ENCODE measurements at places on chromosomes 1 and 21.

GRCh38 chr1:201310986-201311355, 27.7 kb downstream of the PKP1 start:
- DNase-seq, result no peak

GRCh38 chr1:211627259-211627658, 48.2 kb downstream of the NEK2 start:
- DNase-seq, result no peak

DNA sequence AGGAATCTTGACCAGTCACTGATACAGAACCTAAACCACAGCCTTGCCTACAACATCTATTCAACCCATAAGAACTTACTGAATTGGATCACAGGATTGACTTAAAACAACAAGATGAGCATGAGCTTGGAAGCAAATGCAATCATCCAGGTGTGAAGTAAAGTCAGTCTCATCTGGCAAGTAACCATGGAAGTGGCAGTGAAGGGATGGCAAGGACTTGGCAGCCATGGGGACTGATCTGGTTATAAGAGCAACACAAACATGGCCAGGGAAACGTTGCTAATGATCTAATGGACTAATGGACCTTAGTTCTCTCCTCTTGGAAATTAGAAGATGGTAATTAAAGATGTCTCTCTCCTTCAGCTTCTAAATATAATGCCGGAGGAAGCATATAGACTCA, 133.1 kb downstream of the VAV3 start:
- no peak for DNase-seq

- DNase-seq, result no peak
Observed at GRCh38 chr1:99438656-99439230, 174.5 kb downstream of the PLPPR4 start.

DNA sequence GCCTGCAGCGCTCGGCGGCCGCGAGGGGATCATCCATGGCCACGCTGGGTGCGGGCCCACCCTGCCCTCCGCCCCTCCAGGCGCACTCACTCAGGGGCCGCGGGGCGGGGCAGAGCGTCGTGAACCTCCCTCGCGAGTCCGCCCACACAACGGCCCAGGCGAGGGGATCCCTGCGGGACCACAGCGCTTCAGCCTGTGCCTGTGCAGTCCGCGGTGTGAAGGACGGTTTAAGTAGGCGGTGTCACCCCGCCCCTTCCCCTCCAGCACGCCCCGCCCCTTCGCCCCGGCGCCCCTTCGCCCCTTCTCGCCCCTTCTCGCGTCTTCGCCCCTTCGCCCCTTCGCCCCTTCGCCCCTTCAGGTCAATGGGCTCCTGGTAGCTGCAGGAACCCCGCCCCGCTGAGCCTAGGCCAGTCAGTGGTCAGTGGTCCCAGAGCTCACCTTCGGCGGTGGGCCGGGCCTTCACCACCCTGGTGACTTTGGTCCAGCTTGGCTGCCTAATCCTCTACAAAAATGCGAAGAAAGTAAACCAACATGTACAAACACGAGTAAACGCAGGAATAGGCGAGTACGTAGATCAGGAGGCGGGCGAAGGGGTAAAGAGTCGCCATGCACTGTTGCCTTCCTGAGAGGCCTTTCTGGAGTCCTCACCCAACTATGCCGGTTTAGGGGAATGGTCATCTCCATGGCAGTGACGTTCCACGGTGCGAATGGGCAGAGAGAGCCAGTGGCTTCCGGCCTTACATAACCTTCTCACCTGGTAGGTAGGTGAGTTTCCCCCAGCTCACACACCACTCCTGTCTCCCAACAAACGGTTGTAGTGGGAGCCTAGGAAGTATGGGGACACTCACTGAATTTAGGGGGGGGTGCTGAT, 19.6 kb upstream of the DMRTB1 start:
- DNase-seq, result no peak

DNA sequence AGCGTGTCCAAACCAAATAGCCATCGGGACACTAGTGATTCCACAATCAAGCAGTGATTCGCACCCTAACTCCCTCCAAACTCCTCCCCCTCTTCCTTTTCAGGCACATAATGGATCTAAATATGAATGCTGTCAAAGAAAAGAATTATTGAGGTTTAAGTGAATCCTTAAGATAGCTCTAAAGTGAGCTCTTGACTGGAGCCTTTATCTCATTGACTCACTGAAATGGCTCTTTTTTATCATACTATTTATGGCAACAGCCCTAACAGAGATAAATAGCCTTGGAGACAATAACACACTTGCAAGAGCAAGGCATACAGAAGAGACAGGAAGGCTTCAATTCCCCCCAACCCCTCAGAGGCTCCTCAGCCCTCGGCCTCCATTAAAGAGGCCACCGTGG, 143.3 kb downstream of the PLXNA2 start:
- DNase-seq, result no peak

- DNase-seq, result no peak
Observed at GRCh38 chr1:2787163-2787911, 14.2 kb downstream of the TTC34 start.

DNA sequence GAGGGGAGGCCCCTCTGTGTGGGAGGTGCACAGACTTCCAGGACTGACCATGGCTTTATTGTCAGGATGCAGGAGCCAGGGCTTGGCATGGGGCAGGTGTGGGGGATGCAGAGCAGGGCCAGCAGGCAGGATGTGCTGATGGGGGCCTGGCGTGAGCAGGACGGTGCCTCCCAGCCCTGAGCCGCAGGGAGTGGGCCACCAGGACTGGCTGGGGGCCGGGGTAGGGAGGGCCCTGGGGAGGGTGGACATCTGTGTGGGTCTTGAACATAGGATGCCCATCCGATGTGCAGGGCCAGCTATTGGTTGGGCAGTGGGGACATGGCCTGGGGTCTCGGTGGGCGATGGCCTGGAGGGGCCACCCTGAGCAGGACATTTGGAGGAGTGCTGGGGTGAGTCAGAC, 15.6 kb downstream of the PRMT2 start:
- no peak for DNase-seq

GRCh38 chr1:153535242-153536011, at the start of gene S100A6:
S100A6 (minus strand) TSS chr1:153535991; CDS start chr1:153535339, 652 bp downstream.
- no peak for DNase-seq

- no peak for DNase-seq
Observed at GRCh38 chr1:42046761-42047507, 106.3 kb upstream of the GUCA2B start.

GRCh38 chr1:166730299-166730888, 108.9 kb upstream of the POGK start:
- no peak for DNase-seq

DNA sequence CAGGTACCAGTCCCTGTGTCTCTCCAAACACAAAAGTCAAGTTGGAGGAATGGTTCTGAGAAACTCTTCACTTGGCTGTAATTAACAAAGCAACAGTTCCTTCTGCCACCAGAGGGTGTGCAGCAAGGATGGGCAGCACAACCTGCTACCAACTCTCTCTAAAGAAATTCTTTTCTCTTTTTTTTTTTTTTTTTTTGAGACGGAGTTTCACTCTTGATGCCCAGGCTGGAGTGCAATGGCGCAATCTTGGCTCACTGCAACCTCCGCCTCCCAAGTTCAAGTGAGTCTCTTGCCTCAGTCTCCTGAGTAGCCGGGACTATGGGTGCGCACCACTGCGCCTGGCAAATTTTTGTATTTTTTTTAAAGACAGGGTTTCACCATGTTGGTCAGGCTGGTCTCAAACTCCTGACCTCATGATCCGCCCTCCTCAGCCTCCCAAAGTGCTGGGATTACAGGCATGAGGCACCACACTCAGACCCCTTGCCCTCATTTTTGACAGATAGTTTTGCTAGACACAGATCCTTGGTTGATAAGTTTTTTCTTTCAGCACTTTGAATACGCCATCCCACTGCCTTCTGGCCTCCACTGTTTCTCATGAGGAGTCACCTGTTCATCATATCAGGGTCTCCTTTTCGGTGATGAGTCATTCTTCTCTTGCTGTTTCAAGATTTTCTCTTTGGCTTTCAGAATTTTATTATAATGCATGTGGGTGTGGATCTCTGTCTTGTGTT, 12.1 kb upstream of the DEGS1 start:
- DNase-seq, result no peak

DNA sequence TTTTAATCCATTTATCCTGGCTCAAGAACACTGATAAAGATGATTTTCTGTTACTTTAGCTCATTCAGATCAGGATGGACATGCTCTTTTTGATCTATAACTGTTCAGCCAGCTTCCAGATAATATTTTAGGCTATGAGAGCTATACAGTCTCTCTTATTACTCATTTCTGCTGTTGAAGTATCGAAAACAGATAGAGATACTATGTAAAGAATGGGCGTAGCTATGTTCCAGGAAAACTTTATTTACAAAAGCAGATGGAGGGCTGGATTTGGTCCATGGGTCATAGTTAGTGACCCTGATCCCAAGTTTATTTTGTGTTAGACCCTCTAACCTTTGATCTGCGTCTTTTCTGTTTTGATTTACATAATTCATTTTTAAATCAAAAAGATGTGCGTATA, 78.8 kb upstream of the TENT5C start:
- DNase-seq, result no peak

DNA sequence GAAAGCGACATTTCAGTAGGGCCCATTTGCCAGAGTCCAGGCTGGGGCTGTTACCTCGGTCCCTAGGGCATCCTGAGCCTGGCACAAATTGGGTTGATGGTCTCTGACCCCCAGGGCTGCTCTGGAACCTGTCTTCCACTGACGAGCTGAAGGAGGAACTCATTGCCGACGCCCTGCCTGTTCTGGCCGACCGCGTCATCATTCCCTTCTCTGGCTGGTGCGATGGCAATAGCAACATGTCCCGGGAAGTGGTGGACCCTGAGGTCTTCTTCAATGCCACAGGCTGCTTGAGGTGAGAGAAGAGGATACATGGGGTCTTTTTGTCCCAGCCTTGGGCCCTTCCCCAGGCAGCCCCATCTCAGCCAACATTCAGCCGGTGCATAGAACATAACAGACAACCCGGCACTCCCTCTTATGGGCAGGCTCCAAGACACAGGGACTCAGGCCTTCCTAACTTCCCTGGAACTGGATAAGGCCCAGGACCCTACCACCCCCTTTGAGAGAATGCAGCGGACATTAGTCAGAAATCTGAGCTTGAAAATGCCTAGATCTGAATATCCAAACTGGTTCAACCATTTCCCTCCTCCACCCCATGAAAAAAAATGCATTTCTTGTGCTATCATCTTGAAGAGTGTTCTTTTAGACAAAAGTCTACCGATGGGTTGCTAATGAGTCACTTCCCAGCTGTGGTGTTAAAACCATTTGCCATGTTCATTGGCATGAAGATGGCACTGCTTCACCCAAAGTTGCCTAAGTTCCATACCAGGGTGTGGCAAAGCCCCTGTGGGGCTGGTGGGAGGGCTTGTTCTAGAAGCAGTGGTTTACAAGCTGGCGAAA, 35.4 kb downstream of the PKP1 start:
- no peak for DNase-seq

DNA sequence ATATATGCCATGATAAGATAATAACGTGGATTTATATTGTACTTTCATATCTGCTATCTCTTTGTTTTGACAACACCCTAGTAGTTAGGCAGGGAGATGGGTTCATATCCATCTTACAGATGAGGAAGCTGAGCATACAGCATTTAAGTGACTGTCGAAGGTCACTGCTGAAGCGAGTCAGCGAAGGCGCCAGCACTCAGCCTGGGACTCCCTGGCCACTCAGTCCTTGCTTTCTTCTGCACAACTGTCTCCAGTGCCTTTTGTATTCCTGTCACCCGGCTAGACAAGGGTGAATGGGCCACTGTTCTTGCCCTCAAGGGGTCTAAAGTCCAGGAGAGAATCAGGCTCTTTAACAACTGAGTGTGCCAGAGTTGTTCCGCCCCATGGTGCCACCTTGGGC, 3.1 kb downstream of the ARHGEF10L start:
- DNase-seq, result no peak

- no peak for DNase-seq
Observed at GRCh38 chr1:241310451-241310850, 46.6 kb downstream of the RGS7 start.

DNA sequence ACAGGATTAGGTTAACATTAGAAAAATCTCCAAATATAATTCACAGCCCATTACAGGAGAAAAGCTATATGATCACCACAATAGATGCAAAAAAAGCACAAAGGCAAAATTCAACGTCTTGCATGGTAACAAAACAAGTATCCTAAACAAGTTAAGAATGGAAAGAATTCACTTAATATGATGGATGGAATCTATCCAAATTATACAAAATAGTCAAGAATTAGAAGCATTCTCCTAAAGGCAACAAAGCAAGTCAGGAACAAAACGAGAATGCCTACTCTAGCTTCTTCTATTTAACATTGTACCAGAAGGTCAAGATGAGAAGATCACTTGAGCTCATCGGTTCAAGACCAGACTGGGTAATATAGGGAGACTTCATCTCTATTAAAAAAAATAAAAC, 442.8 kb downstream of the SETD4 start:
- DNase-seq, result no peak

- no peak for DNase-seq
Observed at GRCh38 chr1:119686661-119687060, 25.1 kb upstream of the PHGDH start.

DNA sequence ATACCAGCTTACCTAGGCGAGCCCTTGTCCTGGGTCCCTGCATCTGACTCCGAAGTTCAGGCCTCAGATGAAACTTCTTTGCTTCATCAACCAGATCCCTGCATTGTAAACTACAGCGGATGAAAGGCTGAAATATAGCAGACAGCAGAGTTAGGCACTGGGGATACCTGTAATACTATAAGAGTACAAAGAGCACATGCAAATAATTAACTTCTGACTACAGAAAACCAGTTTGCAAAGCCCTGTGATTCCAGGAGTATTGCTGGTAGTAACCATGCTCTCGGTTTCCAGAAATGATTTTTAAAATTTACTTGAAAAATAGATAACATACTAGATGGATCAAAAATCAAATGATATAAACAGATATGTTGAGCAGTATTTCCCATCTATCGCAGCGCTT, 18.0 kb downstream of the KLHL12 start:
- DNase-seq, result no peak
